ENCODE measurements at places on chromosomes 3 and 15.

- DNase-seq = no peak
Measured at GRCh38 chr15:38168467-38169070, 84.1 kb upstream of the SPRED1 start.

- DNase-seq = no peak
Measured at GRCh38 chr3:149415484-149415883, 38.0 kb upstream of the TM4SF1 start.

- DNase-seq = no peak
Measured at GRCh38 chr15:20409247-20409646, 132.4 kb downstream of the GOLGA6L6 start.

DNA sequence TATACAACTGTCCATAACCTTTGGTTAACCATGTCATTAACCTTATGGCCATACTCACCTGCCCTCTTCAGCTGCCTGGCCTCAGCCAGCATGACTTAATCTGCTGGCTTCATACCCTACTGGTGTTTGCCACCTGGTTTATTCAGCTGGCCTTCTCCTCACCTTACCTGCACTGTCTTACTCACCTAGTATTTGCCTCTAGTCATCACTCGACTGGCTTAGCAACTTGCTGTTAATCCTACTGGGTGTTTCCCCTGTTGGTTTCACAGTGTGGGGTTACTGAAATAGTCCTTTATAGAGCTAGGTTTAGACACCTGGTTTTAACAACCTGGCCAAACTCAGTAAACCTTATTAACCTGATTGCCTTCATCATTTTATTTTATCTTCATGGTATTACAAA is 96.4 kb downstream of the IL12A start:
- DNase-seq = no peak

GRCh38 chr15:25249236-25250010 is 189.4 kb downstream of the UBE3A start:
- DNase-seq = no peak

- no peak for DNase-seq
Measured at GRCh38 chr15:37860896-37861295, 73.5 kb upstream of the TMCO5A start.

GRCh38 chr3:15926871-15927270 is 129.1 kb upstream of the ANKRD28 start:
- no peak for DNase-seq

DNA sequence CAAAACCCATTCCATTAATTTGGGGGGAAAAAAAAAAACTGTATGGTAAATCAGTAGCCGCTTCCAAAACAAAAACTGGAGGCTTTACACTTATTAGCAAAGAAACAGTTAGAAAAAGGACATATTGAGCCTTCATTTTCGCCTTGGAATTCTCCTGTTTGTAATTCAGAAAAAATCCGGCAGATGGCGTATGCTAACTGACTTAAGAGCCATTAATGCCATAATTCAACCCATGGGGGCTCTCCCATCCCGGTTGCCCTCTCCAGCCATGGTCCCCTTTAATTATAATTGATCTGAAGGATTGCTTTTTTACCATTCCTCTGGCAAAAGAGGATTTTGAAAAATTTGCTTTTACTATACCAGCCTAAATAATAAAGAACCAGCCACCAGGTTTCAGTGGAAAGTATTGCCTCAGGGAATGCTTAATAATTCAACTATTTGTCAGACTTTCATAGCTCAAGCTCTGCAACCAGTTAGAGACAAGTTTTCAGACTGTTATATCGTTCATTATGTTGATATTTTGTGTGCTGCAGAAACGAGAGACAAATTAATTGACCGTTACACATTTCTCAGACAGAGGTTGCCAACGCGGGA is 9.4 kb upstream of the RPL24 start:
- no peak for DNase-seq

DNA sequence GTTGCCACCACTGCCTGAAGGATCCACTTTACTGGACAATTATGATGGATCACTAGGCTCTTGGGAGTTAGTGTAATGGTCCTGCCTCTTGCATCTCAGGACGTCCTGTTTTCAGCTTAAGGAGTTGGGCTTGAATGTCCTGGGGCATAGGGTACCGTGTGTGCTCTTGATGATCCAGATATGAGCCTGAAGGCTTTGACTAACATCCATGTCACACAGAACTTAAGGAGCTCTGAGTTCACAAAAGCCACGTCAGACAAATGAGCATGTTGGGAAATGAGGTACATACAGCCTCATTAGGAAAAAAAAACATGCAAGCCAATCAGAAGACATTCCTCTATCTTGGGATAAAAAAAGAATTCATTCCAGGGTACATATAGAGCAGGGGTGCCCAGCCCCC is 40.8 kb downstream of the CA12 start:
- DNase-seq = no peak

GRCh38 chr3:168974617-168975403 is 688.7 kb downstream of the MECOM start:
- no peak for DNase-seq

GRCh38 chr15:64009798-64010261 is 36.5 kb downstream of the DAPK2 start:
- no peak for DNase-seq

- no peak for DNase-seq
Measured at GRCh38 chr3:32366638-32367397, 24.8 kb upstream of the CMTM7 start.

GRCh38 chr15:81106560-81106959 is 27.5 kb upstream of the CFAP161 start:
- peak; percentile 3 for DNase-seq

- no peak for DNase-seq
Measured at GRCh38 chr15:52652984-52653383, 26.2 kb downstream of the ATOSA start.

GRCh38 chr15:89629829-89630228 is 25.4 kb downstream of the KIF7 start:
- no peak for DNase-seq

DNA sequence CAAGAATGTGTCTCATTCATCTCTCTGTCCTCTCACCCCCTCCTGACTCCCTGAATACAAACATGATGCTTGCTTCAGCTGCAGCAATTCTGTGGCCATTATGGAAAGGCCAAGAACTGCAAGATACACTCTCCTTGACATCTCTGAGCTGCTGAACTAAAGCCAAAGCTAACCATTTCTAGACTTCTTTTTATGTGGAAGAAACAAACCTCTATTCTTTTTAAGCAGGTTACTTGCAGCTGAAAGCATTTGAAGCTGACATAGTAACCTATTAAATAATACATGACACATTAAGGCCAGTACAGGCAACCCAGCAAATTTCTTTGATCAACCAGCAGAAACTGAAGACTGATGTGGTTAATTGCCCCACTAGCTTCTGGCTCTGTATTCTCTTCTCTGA is 17.5 kb downstream of the FHIT start:
- no peak for DNase-seq

GRCh38 chr15:42335074-42335473 is 24.2 kb upstream of the CAPN3 start:
- no peak for DNase-seq

GRCh38 chr3:62622553-62623174 is 249.3 kb upstream of the FEZF2 start:
- DNase-seq = peak; percentile 3

GRCh38 chr15:63876085-63876662 is 42.4 kb upstream of the HERC1 start:
- no peak for DNase-seq

GRCh38 chr3:123629747-123630047 is 44.8 kb upstream of the HACD2 start:
- no peak for DNase-seq

DNA sequence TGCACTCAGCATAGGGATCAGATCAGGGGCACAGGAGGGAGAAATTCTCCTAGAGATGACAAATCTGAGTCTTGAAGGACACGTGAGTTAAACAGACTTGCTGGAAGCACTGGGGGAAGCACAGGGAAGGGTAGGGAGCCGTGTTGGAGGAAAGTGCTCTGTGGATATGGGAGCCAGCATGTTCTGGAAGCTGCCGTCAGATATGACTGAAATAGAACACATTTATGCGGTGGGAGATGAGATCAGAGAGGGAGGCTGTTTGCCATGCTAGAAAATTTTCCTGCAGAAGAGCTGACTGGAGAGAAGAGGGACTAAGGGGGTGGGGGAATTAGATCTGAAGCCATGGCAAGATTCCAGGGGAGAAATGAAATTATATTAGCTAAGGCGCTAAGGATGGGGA is 1.8 kb downstream of the TAMM41 start:
- no peak for DNase-seq

- DNase-seq = no peak
Measured at GRCh38 chr3:89101251-89101650, 6.2 kb upstream of the EPHA3 start.

GRCh38 chr15:96146726-96147125 is 183.8 kb upstream of the NR2F2 start:
- DNase-seq = no peak

GRCh38 chr3:16053794-16054193 is 120.7 kb upstream of the GALNT15 start:
- no peak for DNase-seq

- no peak for DNase-seq
Measured at GRCh38 chr3:146227486-146227885, 23.4 kb downstream of the PLSCR4 start.

All from GF-D8 (cell line).